ENCODE measurements at places on chromosomes 6 and 20.

DNA sequence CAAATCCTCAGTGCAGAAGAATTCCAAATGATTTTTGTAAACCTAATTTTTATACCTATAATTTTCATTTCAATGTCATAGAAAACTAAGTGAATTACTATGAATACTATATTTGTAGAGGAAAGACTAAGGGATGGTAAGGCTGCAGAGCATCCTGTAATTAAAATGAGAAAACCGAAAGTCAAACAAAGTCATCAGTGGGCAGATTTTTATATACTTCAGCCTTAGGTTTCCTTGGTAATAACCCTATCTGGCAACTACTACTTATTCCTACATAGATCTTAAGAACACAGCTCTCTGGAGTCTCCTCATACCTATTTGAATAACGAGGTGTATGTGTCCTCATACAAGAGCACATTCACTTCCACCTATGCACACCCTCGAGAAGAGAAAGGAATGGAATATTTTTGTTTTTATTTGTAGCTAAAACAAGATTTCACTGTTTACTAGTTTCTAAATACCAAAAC is 117.9 kb upstream of the SGK1 start:
- no peak overlapping the region for H3K4me3 ChIP-seq
- H3K27ac ChIP-seq = peak overlapping the region; percentile 94
- peaks cover 8% of the 10 kb centered on the region for H3K4me1 ChIP-seq
- no peaks in the 10 kb centered on the region for H3K27me3 ChIP-seq

GRCh38 chr20:53011640-53012039 is 39.5 kb downstream of the TSHZ2 start:
- no peak overlapping the region for H3K4me3 ChIP-seq
- H3K4me1 ChIP-seq = no peaks in the 10 kb centered on the region
- H3K36me3 ChIP-seq = no peaks in the 10 kb centered on the region
- H3K27ac ChIP-seq = no peak overlapping the region

GRCh38 chr20:58097943-58098342 is 130.5 kb downstream of the ANKRD60 start:
- DNase-seq = no peak
- no peak overlapping the region for H3K4me3 ChIP-seq
- H3K27ac ChIP-seq = no peak overlapping the region
- H3K4me1 ChIP-seq = no peaks in the 10 kb centered on the region

GRCh38 chr6:26472549-26473290 is 15.0 kb downstream of the BTN2A1 start:
- peaks cover 7% of the 10 kb centered on the region for H3K4me1 ChIP-seq
- H3K36me3 ChIP-seq = peaks cover 1% of the 10 kb centered on the region

DNA sequence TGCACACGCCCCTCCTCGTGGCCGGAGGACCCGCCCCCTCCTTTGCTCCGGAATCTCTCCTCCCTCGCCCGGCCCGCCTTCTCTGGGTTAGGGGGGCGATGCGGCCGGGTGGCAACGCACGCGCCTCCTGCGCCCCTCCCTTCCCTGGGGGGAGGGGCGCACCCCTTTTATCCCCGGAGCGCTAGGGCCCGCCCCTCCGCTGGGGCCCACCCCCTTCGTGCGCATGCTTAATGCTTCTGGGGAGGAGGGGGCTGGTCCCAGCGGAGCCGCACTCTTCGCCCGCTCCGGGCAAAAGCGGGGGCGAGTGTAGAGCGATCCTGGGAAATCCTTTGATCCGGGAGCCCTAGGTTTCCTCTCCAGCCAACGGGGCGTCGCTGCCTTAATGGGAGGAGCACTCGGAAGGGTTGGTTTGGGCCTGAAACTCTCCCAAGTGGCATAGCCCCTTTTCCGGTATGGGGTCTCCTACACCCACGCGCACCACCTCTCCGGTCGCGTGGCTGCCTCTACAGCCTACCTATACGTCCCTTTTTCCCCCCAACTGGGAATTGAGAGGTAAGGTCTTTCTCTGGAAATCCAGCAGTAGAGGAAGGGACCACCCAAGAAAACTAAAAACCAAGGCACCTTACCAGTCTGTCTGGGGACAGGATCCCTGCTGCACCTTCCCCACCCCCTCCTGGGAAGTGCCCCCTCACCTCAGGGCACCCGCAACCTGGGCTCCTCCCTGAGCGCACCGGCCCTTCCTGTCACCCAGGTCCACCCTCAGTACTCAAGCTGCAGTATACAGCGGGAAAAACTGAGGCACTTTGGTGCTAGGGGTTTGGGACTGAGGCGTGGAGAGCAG is 2.1 kb downstream of the SOX12 start:
- peaks cover 4% of the 10 kb centered on the region for H3K36me3 ChIP-seq
- peak overlapping the region; percentile 66 for H3K27ac ChIP-seq
- H3K4me1 ChIP-seq = peaks cover 10% of the 10 kb centered on the region
- peak overlapping the region; percentile 86 for H3K4me3 ChIP-seq

DNA sequence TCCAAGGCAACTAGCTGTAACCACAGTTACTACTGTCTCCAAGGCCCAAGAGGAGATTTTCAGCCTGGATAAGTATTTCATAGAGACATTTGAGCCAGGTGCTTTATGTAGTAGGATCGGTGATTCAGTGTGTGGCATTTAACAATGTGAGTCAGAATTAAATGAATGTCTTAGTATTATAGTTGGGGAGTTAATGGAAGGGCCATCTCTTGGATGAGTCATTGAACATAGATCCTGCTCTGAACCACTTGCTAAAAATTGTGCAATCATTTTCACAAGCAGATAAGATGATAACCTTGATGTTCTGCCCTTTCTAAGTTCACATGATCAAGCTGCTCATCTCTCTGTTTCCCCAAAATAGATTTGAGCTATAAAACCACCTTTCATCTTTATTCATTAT is 668.9 kb upstream of the CITED2 start:
- no peak overlapping the region for H3K27ac ChIP-seq
- DNase-seq = peak; percentile 85
- H3K27me3 ChIP-seq = no peaks in the 10 kb centered on the region
- H3K36me3 ChIP-seq = no peaks in the 10 kb centered on the region
- no peak overlapping the region for H3K4me3 ChIP-seq
- H3K4me1 ChIP-seq = peaks cover 6% of the 10 kb centered on the region

All from fibroblast of lung (primary cell).